ENCODE measurements at places on chromosomes 3 and 15.
A peak's percentile ranks its signal among the peaks of the same experiment; 100 is the strongest.

- DNase-seq: no peak
These were observed 9.8 kb downstream of the CTXND1 start for GRCh38 chr15:80242132-80242769.

DNA sequence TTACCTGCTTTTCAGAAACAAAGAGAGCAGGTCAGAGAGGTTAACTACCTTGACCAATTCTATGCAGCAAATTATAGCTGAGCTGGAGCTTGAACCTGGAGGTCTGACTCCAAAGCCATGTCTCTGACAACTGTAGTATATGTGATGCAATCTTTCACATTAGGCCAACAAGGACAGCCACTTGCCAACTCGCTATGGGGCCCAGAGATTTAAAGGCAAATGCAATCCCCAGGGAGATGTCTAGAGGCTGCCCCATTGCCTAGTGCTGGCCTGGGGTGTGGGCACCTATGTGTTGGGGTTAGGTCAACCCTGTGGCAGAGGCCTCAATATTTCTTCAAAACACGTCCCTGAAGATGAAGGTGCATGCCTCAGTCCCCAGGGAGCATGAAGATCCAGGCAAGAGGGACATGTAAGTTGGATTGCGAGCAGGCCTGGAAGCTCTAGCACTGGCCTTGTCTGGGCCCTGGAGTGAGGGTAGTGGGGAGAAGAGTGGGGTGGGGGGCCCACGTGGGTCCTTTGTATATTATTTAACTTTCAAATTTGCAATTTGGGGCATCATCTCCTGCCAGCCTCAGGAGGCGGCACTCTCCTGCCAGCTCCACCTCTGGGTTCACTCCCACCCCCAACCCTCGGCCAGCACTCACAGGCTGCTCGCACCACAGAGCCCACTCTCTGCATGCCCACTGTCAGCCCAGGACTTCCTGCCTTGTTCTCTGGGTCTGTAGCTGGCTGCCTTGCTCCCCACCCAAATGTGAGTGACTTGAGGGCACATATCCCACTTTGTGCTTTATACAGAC lies 64.3 kb downstream of the SLC12A8 start:
- no peak for DNase-seq

GRCh38 chr3:79564192-79564591 lies 203.6 kb downstream of the ROBO1 start:
- DNase-seq: no peak

DNA sequence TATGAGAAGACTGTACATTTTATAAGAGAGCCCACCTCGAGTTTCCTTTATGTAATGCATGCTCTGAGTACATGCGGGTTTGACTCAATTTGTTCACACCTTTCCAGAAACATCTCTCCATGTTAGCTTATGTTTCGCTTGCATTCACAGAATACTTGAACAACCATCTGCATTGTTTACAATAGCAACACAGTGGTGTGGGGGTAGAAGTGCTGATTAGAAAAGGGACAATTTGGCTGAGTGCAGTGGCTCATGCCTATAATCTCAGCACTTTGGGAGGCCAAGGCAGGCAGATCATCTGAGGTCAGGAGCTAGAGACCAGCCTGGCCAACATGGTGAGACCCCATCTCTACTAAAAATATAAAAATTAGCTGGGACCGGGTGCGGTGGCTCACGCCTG lies 60.9 kb downstream of the NCEH1 start:
- DNase-seq: no peak

GRCh38 chr3:176928582-176928931 lies 268.7 kb downstream of the TBL1XR1 start:
- DNase-seq: no peak

GRCh38 chr3:172511783-172512762 lies 11.2 kb downstream of the TNFSF10 start:
- peak; percentile 54 for DNase-seq

- no peak for DNase-seq
These were observed 135.7 kb upstream of the IQSEC1 start for GRCh38 chr3:13208706-13209633.

GRCh38 chr3:128281461-128282367 lies 128.4 kb downstream of the EEFSEC start:
- no peak for DNase-seq

DNA sequence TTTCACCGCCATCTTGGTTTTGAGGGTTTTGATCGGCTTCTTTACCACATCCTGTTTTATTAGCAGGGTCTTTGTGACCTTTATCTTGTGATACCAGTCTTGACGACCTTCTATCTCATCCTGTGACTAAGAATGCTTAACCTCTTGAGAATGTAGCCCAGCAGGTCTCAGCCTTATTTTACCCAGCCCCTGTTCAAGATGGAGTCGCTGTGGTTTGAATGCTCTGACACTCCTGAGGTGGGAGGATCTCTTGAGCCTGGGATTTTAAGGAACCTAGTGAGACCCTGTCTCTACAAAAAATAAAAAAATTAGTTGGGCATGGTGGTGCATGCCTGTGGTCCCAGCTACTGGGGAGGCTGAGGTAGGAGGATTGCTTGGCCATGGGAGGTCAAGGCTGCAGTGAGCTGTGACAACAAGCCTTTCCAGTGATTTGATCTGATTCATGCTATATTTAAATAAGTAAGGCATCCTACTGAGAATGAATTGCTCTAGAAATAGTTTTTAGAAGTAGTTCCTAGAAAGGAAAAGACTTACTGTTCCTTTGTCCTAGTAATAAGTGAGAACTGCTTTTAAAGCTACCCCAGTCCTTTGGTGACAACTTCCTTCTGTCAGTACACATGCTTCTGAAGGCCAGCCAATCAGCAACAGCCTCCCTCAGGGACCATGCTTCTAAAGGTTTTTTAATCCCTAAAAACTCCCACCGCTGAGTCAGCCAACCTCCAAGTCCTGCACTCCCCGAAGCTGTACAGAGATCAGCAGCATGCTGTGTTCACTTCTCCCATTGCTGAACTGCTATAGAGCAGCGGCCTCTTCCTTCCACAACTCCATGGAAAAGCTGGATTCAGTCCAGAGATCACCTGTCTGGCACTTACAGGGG lies 9.1 kb upstream of the CEMIP start:
- no peak for DNase-seq

DNA sequence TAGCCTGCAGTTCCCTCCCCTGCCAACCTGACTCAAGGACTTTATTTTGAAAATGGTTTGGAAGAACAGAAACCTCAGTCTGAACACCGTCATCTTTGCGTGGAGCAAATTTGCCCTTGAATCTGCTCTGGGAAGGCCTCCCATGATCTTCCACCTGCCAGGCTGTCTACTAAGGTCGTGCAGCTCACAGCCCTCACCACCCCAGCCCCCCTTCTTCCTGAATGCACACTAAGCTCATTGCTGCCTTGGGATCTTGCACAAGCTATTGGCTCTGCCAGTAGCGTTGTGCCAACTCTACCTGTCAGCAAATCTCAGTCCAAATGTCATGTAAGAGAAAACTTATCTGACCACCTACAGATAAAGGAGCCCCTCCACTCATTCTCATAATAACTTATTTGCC lies 141.5 kb downstream of the USP13 start:
- DNase-seq: no peak

DNA sequence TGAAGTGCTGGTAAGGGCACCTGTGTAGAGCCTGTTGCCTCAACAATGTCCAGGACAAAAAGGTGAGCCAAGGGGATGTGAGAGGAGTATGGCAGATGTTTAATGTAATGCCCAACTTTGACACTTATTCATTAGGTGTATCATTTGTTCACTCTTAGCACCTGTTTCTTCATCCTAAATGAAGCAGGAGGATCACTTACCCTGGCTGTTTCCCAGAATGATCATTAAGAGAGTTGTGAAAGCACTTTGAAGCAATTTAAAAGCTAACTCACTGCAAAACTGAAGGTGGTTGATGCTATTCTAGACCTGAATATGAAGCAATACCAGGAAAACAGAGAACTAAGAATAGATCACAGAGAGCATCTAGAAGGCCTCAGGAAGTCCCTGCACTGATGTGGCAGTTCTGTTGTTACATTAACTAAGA lies 3.4 kb upstream of the HHLA2 start:
- DNase-seq: no peak

DNA sequence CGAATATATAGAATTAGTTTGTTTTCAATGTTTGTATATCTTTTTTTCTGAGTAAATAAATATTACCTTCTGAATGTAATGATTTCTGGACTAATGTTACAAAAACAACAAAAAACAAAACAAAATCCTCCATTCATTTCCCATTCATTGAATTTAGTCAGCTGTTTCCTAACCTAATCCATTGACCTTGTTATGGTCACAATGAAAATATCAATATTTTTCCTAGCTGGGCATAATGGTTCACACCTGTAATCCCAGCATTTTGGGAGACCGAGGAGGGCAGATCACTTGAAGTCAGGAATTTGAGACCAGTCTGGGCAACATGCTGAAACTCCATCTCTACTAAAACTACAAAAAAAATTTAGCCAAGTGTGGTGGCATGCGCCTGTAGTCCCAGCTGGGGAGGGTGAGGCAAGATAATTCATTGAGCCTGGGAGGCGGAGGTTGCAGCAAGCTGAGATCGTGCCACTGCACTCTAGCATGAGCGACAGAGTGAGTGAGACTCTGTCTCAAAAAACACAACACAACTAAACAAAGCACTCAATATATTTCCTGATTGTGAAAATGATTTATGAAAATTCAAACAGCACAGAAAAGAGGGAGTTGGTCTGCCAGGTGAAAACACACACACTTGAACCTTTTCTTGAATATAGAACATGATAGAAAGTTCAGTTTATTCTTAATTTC lies 23.0 kb upstream of the PLSCR4 start:
- no peak for DNase-seq

GRCh38 chr15:49331951-49332350 lies 91.1 kb upstream of the FGF7 start:
- no peak for DNase-seq

DNA sequence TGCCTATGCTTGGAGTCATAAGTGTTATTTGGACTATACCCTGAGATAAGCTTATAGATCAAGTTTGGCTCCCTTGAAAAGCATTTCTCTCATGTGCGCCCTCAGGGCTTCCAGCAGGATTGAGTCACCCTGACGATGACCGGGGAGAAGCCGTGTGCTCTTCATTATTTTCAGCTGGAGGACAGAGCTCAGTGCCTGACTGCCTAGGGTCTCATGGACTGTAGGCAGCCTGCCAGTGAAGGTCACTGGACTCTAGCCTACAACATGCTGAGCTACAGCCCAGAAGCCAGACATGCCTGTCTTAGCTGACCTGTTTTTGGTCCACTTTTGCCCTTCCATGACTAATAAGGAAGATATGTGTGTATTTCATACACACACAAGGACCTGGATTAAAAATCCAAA lies 31.6 kb upstream of the NUDT16 start:
- no peak for DNase-seq

DNA sequence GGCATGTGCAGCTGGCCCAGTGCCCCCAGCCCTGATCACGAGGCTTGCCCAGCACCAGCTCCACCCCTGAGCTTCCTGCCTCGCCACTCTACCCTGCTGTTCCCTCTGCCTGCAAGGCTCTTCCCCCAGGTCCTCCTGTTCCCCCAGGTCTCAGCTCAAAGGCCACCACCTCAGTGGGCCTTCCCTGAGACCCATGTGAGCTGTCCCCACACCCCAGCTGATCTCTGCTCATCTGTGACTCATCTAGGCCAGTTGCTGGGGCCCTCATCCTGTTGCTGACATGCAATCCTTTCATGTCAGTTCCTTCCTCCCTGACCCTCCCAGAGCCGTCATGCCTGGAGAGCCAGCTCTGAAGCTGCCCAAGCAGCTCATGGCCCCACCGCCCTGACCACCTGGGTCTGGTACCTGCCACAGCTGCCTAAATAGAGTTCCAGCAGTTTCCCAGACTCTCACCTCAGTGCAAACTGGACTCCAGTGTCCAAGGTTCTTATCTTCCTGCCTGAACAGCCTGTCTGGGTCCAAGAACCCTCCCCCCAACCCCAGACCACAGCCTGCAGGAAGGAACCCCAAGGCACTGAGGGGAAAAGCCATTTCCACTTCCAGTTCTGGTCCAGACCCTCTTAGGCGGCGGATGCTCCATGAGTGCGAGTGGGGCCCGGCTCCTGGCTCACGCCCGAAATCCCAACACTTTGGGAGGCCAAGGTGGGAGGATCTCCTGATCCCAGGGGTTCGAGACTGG lies 116.6 kb upstream of the IQSEC1 start:
- DNase-seq: no peak

DNA sequence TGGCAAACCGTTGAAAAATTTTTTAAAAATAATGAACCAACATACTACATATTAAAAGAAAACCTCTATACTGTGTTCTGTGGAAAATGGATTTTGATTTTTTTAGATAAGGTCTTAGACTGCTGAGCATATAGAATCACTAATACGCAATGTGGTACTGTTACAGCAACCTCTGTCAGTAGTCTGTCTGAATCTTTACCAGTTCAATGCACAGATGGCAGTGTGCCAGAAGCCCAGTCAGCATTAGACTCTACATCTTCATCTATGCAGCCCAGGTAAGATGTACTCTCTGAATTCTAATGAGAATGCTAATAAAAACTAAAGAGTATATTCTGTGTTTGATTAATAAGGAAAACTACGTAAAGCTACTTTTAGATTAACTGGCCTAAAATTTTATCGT lies 31.3 kb upstream of the FAH start:
- DNase-seq: no peak

DNA sequence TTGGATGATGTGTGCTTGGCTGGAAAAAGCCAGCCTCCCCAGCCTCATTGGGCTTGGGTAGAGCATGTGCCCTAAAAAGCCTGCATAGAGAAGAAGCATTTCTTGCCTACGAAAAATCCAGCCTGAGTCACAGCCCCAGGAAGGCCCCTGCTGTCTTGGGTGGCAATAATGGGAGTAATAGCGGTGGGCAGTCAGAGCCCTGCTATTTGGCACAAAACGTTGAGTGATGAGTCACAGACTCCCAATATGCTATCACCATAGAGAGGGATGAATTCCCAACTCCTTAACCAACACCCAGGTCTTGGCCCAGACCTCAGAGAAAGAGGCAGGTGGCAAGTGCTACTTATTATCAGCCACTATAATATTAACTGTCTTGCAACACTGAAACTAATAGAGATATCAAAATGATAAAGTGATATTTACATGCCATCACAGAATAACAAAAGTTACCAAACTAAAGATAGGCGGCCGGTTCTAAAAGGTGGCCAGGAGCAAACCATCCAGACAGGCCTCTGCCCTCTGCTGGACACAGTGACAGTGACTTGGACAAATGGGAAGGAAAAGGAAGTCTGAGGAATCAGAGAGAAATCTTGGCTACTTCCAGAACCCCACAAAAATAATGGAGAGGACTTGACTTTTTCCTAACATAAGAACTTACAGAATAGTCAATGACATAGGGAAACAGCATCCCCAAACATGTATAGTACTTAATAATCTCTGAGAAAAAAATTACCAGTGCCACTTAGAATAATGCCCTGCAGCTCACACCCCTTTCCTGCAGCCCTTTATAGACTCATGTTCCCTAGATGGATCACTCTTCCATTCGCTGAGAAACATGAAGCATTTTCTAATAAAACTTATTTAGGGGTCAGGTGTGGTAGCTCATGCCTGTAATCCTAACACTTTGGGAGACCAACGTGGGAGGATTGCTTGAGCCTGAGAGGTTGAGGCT lies 51.9 kb upstream of the MUC13 start:
- no peak for DNase-seq

Measured in globus pallidus (tissue), 1 donor.